ENCODE measurements at places on chromosomes 4 and X.

DNA sequence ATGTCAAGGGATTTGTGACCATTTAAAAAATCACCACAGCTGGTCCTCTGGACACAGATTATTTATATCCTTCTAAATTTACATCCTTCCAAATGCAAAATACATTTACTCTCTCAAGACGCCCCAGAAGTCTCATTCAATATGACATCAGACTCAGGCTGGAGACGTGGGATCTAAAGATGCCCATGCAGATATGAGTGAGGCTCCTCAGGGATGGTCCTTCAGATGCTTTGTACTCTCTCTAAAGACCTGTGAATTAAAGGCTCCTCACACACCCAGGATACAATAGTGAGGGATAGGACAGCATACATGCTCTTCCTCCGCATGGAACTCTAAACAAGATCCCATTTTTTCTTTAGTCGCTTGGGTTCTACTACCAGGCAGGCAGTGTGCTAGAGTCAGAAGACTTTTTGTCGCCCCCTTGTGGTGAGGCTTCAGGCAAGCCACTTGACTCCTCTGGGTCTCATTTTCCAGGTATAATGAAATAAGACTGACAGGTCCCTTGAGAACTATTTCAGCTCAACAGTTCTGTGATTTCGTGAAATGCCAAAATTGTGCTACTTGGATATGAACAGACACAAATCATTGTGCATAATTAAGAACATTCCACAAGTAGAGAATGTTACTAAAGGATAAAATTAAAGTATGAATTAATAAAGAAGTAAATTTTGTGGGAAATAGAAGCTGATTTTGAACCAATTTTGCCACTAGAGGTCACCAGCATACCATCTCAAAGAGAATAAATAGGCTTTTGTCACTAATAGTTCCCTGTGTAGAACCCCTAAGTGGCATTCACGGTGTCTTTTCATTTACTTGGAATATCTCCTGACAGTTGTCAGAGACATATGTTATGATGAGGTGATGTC, 13.7 kb upstream of the SCOC start:
- DNase-seq = peak; percentile 50

- DNase-seq = no peak
These were observed 26.9 kb downstream of the AFF1 start for GRCh38 chr4:86961605-86962295.

- DNase-seq = no peak
These were observed 171.0 kb downstream of the DHX15 start for GRCh38 chr4:24413311-24413784.

GRCh38 chr4:88964450-88964849, 92.5 kb downstream of the FAM13A start:
- peak; percentile 30 for DNase-seq

- no peak for DNase-seq
These were observed 141.0 kb downstream of the ARX start for GRCh38 chrX:24874604-24875247.

- DNase-seq = no peak
These were observed 1.3 kb upstream of the MGAT4D start for GRCh38 chr4:140499391-140499790.

GRCh38 chrX:12946838-12947544, 27.9 kb upstream of the TMSB4X start:
- DNase-seq = peak; percentile 68

- no peak for DNase-seq
These were observed 7.1 kb downstream of the IGFBP7 start for GRCh38 chr4:57103051-57103450.

DNA sequence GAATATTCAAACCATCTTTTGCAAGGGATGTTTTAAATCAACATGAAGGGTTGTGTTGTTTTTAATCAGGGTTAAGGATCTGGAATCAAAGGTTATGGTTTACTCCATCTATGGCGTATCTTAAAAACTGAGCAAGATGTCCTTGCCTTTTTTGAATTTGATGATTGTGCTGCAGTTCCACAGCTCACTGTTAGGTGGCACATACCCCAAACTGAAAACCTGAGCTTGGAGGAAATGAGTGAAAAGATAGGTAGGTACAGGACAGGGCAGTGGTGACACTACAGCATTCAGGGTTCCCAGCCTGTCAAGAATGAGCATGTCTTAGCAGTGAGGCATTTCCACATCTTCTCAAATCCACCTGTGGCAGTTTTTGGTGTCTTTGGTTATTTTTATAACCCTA, 13.1 kb upstream of the EOLA1 start:
- no peak for DNase-seq

- DNase-seq = no peak
These were observed 198.1 kb upstream of the UGT8 start for GRCh38 chr4:114400531-114400930.

- no peak for DNase-seq
These were observed at the start of gene NEUROG2 for GRCh38 chr4:112516066-112516470. NEUROG2 (minus strand) TSS chr4:112516180; CDS start chr4:112515475, 705 bp downstream.

- no peak for DNase-seq
These were observed 62.5 kb upstream of the GPR174 start for GRCh38 chrX:79081895-79082512.

- no peak for DNase-seq
These were observed at the start of gene RNF128 for GRCh38 chrX:106726485-106727437. RNF128 (plus strand) TSS chrX:106726701; CDS start chrX:106726914, 213 bp downstream.
